ENCODE measurements at places on chromosomes 7 and 10.

DNA sequence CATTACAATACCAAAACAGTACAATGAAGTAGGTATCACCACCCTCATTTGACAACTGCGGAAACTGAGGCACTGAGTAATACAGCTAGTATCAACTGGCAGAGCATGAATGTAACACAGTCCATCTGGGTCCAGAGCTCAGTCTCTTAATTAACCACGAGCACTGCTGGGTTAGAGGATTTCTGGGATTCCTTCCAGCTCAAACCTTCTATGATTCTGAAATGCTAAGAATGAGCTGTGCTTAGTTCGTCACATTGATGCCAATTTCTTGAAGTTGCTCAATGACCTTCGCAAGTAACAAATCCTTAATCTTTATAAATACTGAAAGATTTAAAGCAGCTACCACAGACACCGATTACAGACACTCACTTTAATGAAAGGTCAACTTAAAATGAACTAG, 62.5 kb downstream of the SGMS1 start:
- DNase-seq = no peak

GRCh38 chr7:10759120-10759519, 214.6 kb upstream of the PHF14 start:
- DNase-seq = no peak

DNA sequence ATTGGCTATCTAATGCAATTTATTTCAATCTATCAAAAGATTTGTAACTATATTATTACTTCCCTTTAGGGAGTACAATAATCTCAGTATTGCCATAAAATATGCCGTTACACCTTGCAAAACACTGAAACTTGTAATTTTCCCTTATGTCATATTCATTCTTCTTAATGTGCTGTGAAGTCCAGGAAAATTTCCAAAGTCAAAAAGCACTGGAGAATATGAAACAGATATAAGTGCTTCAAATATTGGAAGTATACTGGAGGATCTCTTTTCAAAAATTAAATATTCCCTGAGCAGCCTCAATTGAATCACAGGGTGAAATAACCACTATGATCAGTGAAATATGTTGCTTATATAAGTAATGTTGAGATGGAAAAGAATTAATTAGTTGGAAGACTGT, 356.0 kb downstream of the PPP1R3A start:
- no peak for DNase-seq

- DNase-seq = no peak
Observed at GRCh38 chr10:70078329-70078728, 25.7 kb downstream of the MACROH2A2 start.

- no peak for DNase-seq
Observed at GRCh38 chr7:133746847-133747246, 380.3 kb upstream of the LRGUK start.

DNA sequence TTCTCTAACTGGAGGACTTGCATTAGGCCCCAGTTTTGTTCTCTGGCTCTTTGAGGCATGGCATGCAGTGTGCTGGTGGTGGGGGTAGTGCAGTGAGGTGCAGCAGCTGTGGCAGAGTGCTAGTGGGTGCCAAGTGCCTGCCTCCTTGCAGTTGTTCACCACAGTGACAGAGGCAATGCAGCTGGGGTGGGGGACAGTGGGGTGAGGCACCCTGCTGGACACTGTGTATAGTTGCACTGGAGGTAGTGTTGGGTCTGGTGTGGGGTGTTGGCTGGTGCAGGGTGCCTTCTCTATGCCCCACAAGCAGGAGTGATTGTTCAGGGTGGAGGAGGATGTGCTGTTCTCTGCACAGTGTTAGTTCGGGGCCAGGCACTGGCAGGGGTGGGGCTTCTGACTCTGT, 21.7 kb upstream of the KEL start:
- no peak for DNase-seq

DNA sequence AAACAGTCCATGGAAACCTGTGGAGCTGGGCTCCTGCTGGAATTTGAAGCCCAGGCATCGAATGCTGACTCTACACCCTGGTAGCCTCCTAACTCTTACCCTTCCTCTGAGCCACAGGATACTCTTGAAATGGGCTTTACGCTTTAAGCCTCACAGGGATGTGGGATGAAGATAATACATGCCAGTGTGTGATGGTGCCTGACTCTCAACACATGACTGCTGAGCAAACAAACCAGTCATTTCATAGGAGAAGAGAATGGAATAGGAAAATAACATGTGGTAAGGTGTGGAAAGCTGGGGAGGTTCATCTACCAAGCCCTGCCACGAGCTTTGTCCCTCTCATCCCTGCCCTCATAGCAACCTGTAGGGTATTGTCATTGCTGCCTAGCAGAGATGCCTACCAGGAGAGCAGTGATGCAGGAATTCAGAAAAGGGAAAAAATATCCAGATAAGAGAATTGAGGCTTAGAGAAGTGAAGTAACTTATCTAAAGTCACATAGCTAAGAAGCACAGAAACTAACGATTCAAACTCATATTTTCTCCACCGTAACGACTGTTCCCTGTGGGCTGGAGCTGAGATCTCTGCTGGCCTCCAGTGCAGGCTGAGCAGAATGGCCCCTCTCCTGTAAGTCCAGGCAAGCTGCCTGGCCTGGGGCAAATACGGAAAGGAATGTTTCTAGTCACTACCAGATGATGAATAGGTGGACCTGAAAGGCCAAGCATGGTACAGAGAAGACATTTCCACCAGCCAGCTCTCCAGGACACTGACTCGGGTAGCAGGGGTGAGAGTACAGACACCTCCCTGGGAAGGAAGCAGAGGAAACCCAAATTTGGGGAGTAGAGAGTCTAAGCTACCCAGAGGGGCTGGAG, 90.2 kb upstream of the DUSP5 start:
- DNase-seq = no peak
